ENCODE measurements at places on chromosomes 16 and 17.
A peak's percentile ranks its signal among the peaks of the same experiment; 100 is the strongest.

DNA sequence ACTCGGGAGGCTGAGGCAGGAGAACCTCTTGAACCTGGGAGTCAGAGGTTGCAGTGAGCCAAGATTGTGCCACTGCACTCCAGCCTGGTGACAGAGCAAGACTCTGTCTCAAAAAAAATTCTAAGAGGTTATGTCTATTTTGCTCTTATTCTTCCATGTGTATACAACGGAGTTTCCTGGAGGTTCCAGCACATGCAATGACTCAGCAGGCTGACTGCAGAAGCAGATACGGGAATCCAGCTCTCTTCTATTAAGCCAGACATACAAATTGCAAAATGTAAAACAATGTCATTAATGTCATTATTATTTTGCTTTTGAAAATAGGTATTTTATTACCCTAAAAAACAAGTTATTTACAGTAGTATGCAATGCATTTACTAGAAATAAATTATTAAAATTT lies 18.4 kb downstream of the MIEF2 start:
- DNase-seq, result peak; percentile 59

GRCh38 chr16:77897129-77897437 lies 108.7 kb downstream of the VAT1L start:
- peak; percentile 47 for DNase-seq

- DNase-seq, result no peak
Measured at GRCh38 chr16:55009581-55009980, 78.9 kb downstream of the IRX5 start.

DNA sequence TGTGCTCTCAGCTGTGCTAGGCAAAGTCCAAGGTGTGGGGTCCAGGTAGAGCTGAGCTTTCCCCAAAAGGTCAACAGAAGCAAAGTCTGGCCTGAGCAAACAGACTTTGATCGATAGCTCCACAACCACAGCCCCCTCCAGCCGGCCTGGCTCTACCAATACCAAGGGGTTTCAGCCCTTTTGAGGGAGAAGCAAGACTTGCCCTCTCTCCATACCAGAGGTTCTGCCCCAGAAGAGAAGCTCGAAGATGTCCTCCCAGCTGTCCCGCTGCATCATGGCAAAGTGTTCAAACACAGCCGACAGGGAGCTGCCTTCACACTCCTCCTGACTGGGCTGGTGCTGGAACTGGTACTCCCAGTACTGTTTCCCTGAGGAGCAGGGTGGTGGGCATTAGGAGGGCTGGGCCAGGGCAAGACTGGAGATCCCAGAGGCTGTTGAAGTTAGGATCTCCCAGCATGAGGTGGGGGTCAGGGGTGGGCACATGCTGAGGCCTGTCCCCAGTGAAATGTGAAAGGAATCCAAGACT lies 1.7 kb downstream of the VTN start:
- no peak for DNase-seq

- peak; percentile 82 for DNase-seq
Measured at GRCh38 chr16:46607529-46607928, 13.7 kb downstream of the SHCBP1 start.

- DNase-seq, result no peak
Measured at GRCh38 chr17:43860077-43860725, 13.2 kb downstream of the CD300LG start.

- no peak for DNase-seq
Measured at GRCh38 chr16:83714286-83714685, 93.5 kb upstream of the HSBP1 start.

DNA sequence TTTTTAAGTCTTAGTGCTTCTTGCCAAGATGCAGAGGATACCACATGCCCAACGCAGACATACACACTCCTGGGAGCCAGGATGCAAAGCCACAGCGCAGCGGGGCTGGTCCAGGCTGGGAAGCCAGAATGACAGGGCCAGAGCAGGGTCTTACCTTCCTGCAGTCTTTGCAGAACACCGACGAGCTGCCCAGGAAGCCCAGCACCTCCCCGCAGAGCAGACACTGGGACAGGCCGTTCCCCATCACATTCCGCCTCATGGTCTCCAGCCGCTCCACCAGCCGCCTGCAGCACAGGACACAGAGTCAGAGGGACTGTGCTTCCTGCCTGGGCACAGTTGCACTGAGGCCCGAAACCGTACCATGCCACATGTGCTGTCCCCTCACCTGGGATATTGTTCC lies 33.3 kb downstream of the RPH3AL start:
- no peak for DNase-seq

GRCh38 chr17:21245639-21246084 lies 7.5 kb downstream of the NATD1 start:
- no peak for DNase-seq

DNA sequence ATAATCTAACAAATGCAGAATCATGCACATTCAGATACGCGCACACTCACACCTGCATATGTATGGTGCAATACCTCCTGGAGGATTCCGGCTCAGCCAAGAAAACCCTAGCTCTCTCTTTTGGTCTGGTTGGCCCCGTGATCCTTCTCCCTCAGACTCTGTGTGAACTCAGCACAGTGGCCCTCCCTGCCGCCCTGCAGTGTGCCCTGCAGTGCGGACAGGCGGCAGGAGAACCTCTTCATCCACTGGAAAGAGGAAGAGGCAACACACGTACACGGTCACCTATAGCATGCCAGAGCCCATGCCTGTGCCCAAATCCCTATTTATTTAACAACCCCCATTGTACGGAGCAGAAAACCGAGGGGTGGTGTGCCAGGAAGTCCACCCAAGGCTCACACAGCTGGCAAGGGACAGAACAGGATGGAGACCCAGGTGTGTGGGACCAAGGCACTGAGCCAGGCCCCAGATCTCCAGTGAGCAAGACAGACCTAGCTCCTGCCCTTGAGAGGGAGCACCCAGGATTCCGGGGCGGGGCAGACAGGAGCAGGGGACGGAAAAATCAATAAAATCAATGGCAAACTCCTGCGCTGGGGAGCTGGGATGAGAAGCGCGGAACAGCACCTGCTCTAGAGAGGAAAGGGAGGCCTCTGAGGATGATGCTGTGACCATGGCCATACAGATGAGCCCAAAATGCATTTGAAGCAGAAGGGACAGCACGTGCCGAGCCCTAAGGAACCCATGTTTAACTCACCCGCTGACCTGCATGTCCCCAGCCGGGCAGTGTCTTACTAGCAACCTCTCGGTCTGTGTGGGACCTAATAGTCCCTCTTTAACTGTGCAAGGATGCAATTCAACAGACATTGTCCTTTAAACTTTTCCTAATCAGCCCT lies 54.7 kb upstream of the CIBAR2 start:
- DNase-seq, result no peak

DNA sequence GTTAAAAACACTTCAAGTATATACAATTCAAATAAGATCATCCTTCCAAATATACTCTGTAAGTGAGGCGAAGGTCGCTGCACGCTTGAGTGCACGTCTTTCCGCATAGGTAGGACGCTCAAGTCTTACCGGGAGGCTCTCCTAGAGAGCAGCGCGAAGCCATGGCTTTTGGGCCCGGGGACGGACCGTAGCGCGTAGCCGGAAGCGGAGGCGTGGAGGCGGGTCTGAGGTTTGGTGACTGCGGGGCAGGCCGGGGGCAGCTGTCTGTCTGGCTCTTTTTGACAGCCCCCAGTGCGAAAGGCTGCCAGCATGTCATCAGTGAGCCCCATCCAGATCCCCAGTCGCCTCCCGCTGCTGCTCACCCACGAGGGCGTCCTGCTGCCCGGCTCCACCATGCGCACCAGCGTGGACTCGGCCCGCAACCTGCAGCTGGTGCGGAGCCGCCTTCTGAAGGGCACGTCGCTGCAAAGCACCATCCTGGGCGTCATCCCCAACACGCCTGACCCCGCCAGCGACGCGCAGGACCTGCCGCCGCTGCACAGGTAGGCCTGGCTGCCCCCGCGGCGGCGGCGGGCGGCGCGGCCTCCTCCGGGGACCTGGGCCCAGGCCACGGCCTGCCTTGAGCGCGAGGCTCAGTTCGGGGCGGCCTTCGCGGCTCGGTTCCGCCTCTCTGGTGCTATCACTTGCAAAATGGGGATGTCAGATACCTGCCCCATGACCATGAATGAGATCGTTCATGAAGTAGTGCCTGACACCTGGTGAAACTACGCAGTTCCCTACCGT lies at the start of gene LONP2:
Gene LONP2 (plus strand): TSS at position 221 of the 783 bp plus-strand sequence. CDS start 89 bp downstream, at position 310.
- peak; percentile 91 for DNase-seq

DNA sequence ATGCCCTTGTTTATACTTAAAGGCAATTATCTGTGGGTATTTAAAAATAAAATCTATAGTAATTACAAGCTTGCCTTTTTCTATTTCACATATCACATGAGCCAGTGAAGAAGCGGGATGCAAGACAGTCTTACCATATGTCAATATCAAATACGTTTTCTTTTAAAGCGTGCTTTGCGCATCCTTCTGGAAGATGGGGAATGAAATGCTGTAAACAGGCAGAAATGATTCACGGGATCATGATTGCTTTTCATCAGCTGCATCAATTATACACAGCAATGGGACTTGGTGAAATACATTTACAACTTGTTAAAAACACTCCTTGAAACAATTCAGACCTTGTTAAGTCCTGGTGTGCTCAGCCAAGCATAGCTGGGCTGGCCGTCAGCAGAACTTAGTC lies 72.5 kb downstream of the WSCD1 start:
- no peak for DNase-seq

- no peak for DNase-seq
Measured at GRCh38 chr17:65171752-65172151, 34.6 kb downstream of the RGS9 start.
